Stimulated activated CD4-positive, alpha-beta T cell treated with anti-CD3 and anti-CD28 coated beads, TNF-alpha, amount 100 ng/mL, for 24 hours (primary cell): ENCODE measurements at places on chromosomes 1 and 21.

- DNase-seq = no peak
Observed at GRCh38 chr1:175005085-175005783, 5.5 kb downstream of the CACYBP start.

DNA sequence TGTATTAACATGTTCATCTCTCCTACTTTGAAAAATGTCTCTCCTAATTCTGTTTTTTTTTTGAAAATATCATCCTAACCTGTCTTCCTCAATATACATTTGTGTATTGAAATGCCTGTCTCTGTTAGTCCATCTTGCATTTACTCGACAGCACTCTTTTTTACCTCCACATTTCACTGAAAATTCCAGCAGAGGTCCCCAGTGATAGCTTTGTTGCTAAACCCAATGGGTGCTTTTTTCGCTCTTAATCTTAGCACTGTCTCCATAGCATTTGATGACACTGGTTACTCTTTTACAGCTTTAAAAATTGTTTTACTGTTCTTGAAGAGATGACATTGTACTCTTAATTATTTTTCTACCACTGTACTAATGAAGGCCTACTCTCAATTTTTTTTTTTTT, 10.8 kb downstream of the OSBPL9 start:
- DNase-seq = no peak

DNA sequence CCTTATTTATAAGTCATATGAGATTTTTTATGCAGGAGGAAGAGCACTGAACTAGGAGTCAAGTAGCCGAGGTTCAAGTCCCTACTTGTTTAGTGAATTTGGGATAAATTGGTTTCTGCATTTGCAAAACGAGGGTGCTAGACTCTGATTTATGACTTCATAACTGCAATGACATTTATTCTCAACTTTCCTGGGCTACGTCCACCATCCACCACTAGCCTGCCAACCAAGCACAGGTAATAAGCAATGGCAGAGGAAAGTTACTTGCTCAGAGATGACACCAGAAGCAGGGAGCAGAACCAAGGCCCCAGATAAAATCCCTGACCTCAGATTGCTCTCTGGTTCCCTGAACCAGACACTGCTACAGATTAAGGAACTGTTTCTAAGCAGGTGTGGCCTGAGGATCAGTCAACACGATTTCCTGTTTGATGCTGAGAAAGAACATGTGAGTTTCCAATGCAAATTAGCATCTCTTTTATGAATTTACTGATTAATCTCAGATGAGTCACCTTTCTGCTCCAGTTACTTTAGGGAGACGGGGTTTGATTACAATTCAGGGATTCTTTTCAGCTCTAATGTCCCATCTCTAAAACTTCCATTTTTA, 52.7 kb downstream of the PLPP3 start:
- no peak for DNase-seq

GRCh38 chr1:162088281-162088969, 18.9 kb downstream of the NOS1AP start:
- DNase-seq = no peak

DNA sequence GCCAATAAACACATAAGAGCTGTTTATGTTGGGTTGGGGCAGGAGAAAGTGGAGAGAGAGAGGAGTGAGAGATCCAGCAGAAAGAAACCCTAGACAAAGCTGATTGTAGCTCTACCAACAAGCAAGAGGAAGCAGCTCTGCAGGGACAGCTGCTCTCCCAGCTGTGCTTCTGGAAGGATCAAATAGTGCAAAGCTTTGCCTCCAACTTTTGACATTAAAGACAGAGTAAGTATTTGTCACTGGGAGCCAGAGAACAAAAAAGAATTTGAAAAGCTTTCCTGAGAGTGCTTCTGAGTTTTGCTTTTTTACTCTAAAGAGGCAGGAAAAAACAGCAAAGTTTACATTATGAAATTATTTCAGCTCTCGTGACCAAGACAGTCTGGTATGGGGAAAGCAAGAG, 28.5 kb upstream of the C1orf198 start:
- no peak for DNase-seq

DNA sequence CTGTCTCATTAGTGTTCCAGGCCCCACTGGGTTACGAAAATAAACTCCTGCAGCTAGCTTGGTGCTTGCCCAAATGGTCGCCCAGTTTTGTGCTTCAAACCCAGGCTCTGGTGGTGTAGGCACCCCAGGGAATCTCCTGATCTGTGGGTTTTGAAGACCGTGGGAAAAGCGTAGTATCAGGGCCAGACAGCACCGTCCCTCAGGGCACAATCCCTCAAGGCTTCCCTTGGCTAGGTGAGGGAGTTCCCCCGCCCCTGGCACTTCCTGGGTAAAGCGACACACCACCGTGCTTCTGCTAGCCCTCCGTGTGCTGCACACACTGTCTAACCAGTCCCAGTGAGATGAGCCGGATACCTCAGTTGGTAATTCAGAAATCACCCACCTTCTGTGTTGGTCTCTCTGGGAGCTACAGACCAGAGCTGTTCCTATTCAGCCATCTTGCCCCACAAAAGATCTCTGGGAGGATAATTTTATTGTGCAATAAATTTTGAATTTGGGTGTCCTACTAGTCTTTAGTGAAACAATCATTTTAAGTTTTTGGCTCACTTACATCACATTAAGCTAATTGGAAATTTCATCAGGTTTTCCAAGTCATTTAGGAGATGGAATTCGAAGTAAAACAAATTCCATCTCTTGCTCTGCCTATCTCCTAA, 9.4 kb upstream of the SLC25A24 start:
- no peak for DNase-seq

DNA sequence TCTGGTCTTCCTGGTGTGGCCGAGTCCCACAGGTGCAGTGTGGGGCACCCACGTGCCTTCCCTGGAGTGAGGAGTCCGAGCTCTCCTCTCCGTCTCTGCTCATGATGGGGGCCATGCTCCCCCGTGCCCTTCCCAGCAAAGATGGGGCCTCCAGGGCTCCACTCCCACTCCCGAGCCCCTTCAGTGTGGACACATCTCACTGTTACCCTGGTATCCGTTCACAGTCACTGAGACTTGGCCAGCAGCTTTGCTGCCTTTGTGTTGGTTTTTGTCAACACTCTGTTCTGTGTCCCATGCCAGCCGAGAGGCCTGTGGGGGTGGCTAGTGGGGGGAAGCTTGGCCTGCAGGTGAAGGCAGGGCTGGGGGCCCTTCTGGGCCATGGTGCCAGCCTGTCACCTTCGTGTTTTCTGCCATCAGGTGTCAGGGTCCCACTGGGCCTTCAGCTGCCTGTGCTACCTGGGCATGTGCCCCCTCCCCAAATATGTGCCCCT, 46.9 kb upstream of the POFUT2 start:
- DNase-seq = no peak

DNA sequence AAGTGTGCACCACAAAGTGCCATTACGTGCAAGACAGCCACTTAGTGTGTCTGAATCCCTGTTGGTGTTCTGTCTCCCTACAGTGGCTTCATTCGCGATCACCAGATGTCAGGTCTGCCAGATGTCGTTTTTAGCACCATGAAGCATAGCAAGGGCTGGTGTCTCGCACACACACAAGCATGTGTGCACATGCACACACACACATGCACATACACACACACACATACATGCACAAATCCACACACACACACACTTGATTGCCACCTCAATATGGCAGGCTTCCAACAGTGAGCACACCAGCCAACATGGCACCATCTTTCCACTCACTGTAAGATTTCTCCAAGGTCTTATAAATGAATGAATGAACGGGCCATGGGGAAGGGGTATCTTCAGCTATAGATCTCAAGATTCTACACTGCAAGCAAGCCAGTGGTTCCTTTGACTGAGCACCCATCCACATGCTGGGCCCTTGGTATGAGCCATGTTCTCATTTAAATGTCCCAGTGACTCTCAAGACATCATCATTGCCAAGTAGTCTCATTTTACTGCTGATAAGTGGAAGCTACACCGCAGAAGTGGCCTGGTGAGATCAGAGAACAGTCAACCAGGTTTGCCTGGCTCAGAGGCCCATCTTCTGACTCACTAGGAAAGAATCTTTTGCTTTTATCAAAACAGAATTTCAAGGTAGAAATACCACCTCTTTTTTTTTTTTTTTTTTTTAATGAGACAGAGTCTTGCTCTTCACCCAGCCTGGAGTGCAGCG, 84.9 kb downstream of the SIM2 start:
- no peak for DNase-seq

- DNase-seq = no peak
Observed at GRCh38 chr1:35561972-35562680, 4.5 kb downstream of the NCDN start.

GRCh38 chr1:170929835-170930554, 5.3 kb upstream of the MROH9 start:
- DNase-seq = no peak

DNA sequence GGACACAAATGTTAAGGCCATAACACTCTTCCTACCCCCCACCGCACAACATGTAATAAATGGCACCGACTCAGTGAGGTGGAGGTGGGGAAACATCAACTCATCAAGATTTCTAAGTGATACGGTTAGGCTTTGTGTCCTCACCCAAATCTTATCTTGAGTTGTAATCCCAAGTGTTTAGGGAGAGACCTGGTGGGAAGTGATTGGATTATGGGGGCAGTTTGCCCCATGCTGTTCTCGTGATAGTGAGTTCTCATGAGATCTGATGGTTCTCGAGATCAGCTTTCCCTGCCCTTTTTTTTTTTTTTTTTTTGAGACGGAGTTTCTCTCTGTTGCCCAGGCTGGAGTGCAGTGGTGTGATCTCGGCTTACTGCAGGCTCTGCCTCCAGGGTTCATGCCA, 51.0 kb upstream of the ACTL8 start:
- DNase-seq = no peak
